BJ (cell line): ENCODE measurements at places on chromosomes 1 and 21. TPM values are rescaled to one million over a fixed set of nuclear protein-coding genes. Genes with fewer than 3 reads are reported as not detected.

- no peak for DNase-seq
Observed at GRCh38 chr1:58116284-58116683, 430.2 kb downstream of the OMA1 start.

RSPO1 gene
- polyA plus RNA-seq: 0.04 and 0.05 TPM in 2 replicates

DNA sequence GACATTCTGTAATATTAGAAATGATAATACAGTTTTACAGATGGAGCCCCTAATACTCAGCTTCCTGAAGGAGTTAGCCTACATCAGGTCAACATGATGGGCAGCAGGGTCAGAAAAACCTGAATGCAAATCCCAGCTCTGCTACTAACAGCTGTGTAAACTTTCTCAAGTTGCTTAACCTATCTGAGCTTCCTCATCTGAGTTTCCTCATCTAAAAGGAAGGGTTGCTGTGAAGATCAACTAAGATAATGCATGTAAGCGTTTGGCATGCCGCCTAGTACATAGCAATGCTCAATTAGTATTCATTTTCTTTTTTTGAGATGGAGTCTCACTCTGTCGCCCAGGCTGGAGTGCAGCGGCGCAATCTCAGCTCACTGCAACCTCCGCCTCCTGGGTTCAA is 18.4 kb upstream of the DESI2 start:
- no peak for DNase-seq

- no peak for DNase-seq
Observed at GRCh38 chr1:229570891-229571516, 12.5 kb upstream of the ABCB10 start.
